ENCODE measurements at places on chromosomes 5 and 9.

DNA sequence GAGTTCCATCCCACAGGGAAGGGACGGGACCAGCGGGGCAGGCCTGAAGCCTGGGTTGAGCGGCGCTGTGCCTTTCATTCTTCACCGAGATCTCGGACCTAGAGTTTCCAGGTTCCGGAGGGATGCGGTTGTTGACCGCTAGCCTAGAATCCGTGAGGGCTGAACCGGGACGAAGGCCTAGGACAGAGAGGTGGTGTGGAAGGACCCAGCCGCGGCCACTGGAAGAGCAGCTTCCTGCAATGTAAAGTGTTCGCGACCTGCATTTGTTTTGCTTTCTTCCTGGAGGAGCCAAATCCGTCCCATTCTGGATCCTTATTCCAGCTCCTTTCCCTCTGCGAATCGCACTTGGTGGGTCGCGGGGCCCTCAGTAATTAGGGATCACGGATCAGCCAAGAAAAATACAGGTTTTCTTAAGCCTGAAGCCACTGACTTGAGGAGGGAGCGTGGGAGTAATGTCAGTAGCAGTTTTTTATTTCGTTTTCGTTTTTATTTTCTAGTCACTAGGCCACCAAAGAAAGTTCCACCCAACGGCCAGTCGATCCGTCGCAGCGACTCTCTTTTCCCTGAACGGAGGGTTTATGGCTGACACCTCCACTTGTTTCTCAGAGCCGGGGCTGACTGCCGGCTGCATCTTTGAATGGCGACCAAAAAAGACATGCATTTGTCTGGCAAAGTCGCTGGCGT lies 48.6 kb downstream of the ANXA2R start:
- DNase-seq, result no peak

DNA sequence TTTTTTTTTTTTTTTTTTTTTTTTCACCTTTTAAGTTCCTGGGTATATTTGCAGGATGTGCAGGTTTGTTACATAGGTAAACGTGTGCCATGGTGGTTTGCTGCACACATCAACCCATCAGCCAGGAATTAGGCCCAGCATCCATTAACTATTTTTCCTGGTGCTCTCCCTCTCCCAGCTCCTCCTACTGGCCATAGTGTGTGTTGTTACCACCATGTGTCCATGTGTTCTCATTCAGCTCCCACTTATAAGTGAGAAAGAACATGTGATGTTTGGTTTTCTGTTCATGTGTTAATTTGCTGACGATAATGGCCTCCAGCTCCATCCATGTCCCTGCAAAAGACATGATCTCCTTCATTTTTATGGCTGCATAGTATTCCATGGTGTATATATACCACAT lies 350.5 kb downstream of the MAN2A1 start:
- DNase-seq, result no peak

DNA sequence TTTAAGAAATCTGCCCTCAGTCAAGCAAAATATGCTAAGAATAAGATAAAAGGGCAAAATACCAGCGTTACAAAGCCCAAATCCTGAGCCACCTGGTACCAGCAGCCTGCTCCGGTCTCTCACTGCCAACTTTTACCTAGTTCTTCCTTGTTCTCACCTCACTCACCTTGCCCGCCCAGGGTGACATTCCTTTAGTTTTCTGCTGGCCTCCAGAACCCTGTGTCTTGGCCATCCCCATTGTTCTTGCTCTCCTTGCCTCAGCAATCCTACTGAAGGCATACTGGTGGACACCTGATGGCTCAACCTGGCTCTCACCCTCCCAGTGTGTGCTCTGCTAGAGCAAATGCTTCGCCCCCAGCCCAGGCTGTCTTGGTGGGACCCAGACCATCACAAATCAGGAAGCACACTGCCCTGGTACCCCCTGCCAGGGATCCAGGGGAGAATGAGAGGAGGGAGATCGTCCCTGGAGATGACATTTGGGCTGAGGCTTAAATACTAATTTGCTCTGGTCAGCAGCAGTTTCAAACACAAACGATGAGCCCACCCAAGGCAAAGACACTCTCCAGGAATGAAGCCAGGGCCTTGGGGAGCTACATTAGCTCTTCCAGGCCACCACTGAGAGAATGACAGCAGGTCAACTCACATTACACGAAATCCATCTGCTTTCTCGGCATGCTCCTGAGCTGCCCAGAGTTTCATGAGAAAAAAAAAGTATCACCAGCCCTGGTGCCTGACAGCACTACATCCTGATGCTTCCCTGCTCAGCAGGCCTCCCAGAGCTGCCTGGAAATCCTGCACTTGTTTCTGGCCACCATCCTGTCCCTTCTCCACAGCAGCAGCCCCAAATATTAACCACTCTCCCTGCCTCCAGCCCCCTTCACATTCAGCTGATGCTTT lies 12.2 kb upstream of the SEPTIN8 start:
- no peak for DNase-seq

GRCh38 chr5:16877267-16877935 lies 58.7 kb downstream of the MYO10 start:
- DNase-seq, result no peak

GRCh38 chr5:53298841-53299240 lies 181.6 kb upstream of the FST start:
- no peak for DNase-seq
